ENCODE measurements at places on chromosomes 3 and 15.

DNA sequence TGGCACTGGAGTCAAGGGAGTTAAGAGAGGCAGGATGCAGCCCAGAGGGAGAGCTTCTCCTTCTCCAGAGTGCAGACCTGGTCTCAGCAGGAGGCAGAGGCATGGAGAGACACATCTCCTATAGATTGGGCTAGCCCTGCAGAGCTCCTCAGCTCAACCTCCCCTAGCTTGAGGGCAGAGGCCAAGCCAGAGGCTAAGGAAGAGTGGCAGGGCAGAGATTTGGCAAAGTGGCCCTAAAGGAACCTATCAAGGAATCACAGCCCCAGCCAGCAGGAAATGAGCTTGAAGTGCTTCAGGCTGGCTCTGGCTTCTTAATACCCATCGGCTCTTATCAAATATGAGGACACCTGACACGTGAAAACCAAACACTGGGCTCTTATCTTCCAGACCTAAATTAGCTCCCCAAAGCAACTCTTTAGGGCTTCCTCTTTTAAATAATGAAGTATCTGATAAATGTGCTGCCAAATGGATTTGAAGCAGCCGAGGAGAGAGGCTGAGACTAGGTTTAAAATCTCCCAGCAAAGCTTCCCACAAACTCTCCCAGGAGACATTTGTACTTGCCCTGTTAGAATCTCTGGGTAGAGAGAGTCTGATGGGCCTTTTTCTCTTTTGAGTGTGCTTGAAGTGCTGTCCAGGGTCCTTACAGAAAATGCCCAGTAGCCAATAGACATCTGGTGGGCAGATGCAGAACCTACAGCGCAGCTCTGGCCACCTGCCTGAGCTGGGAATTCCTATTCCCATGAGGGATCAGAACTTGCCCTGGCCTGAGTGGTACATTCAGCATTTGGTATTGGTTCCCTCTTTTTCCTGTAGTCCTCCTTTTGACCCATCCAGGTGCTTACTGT is 271.4 kb downstream of the CLSTN2 start:
- no peak for DNase-seq

- no peak for DNase-seq
Measured at GRCh38 chr3:12246497-12247163, 42.2 kb upstream of the PPARG start.

DNA sequence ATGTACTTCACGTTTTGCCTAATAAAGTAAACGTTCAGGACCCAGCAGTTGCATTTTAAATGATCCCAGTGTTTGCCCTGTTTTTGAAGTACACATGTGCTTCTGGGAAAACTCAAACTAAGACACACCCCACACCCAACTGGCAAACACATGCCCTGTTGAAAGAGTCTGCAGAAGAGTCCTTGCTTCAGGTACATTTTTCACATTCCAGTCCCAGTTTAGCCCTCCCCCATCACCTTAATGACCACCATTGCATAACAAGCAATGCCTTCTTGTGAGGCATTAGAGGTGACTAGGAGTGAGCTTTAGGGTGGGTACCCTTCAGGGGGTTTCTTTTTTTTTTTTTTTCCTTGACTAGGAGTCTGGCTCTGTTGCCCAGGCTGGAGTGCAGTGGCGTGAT is 322.3 kb downstream of the CNTN4 start:
- DNase-seq, result no peak

DNA sequence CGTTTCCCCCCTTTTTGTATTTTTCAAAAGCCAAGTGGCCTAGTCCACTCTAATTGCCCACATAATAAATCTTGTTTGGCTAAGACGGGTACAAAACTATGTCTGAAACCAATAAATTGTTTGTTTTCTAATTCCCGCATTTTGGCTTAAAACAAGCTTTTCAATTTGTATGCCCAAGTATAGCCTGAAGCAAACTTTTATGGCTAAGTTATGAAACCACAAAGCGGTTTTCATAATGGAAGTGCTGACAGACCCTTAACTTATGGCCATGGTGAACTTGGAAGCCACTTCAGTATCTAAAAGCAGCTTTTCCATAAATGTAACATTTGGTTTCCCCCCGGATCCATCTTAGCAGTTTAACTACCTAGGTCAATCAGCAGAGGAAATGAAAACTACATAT is 29.9 kb upstream of the POLR2M start:
- DNase-seq, result no peak

DNA sequence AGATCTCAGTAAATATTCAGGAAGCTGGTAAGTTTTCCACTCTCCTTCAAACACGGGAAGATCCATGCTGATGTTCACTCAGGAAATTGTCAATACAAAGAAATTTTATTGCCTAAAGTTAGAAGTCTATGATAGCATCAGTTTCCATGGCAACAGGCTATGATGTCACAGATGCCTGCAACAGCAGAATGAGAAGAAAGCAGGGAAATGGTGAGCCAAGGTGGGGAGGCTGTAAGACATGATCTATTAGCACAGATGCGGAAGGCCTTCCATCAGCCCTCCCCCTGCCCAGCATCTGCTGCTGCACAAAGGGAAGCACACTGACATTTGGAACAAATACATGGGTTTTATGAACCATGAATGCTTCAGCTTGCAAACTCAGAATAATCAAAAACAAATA is 28.6 kb downstream of the EPHB1 start:
- no peak for DNase-seq

GRCh38 chr15:70132139-70132538 is 34.4 kb upstream of the TLE3 start:
- no peak for DNase-seq

- no peak for DNase-seq
Measured at GRCh38 chr3:135762188-135762856, 203.2 kb upstream of the PPP2R3A start.

DNA sequence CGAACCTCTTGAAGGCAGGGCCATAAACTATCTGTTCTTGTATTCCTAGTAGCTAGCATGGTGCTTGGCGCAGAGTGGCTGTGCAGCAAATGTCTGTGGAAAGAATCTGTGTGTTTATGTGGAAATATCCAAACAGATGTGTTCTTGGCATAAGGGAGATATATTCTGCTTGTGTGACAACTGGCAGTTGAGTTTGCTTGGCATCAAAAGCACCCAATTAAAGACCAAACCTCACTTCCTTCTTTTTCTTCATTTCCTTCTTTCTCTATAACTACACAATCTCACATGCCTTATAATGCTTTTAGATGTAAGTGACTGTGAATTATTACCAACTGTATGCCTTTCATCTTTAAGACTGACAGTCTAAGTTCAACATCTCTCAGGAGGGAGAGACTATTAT is 296.5 kb downstream of the SLC9A9 start:
- no peak for DNase-seq

DNA sequence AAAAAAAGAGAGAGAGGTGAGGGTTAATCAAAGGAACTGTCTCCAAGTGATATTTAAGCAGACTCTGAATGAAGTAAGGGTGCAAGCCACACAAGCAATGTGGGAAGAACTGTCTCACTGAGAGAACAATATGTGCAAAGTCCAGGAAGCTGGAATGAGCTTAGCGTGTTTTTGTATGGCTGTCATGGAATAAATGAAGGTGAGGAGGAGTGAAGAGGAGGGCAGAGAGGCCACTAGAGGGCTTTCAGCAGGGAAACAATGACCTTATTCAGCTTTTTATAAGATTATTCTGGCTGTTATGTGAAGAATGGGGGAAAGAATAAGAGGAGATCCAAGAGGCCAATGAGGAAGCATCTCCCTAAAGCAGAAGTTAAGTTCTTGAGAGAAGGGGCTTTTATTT is 86.9 kb upstream of the COL8A1 start:
- no peak for DNase-seq

DNA sequence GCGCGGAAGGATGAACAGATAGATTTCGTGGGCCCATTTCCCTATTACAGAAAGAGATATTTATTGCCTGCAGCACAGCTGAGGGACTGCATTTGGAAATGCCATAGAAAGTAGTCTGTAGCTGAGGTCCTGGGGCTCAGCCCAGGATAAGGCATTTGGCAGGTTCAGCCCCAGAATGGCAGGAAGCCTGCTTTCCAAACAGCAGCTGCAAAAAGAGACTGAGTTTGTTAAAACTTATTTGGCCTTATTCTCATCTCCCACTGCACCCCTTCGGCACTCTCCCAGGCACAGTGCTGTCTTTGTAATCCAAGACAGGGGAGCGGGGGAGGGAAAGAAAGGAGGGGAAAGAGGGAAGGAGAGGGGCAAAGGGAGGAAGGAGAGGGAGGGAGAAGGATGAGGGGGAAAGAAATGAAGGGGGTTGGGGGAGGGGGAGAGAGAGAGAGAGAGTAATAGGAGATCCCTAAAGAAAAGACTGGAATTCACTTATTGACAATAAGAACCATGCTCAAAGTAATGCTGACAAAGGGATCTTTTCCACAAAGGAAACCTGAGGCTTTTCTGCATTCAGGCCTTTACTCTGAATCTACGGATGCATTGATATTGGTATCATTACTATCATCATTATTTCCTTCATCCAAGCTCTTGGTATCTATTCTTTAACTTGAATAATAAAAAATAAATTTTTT is 94.0 kb upstream of the LRRN1 start:
- DNase-seq, result peak; percentile 34

- DNase-seq, result no peak
Measured at GRCh38 chr3:162555761-162556160, 1059.2 kb downstream of the OTOL1 start.

- no peak for DNase-seq
Measured at GRCh38 chr3:185046164-185046515, 106.7 kb downstream of the C3orf70 start.

- peak; percentile 39 for DNase-seq
Measured at GRCh38 chr15:90959894-90960293, 5.2 kb downstream of the RCCD1 start.

GRCh38 chr15:57423599-57424140 is 47.4 kb downstream of the CGNL1 start:
- no peak for DNase-seq

DNA sequence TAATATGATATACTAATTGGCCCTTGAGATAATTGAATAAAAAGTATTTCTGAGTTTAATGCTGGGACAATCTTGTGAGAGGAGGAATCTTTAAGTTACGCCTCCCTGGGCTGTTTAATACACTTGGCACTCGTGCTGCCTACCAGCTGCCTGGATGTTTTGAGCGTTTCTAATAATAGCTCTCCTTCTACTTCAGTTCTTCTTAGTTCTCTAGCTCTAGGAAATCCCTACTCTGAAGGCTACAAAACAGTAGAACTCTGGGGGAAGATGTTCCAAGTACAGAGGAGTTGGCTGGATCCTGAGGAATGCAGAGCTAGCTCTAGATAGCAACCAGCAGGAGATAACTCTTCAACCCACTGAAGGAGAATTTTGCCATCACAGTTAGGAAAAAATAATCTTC is 3.5 kb downstream of the NAALADL2 start:
- DNase-seq, result no peak

DNA sequence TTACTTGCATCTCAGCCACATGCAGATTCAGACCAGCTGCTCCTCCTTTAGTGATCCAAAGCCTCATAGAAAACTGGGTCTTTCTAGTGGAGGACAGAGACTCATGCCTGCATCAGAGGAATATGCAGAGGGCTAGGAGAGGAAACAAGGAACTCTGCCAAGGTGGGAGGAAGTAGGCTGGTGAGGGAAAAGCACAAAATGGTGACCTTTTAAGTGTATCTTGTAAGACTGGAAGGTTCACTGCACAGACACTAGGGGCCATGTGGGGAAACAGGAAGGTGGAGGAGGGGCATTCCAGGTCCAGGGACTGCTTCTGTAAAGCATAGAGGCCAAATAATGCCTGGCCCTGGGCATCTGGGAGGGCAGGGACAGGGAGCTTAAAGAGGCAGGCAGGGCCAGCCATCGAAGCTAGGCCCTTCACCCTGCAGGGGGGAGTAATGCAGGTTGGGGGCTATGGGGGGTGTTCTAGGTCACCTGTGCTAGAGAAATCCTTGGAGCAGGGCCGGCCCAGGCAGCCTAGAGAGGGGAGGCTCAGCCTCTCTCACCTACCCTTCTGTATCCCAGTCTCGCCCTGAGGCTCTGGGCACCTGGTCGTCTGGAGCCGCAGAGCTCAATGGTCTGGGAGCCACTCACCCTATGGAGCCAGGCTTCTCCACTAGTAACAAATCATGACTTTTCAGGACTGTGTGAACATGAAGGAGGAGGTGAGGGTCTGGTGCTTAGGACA is 117.7 kb downstream of the DNAJB8 start:
- no peak for DNase-seq

DNA sequence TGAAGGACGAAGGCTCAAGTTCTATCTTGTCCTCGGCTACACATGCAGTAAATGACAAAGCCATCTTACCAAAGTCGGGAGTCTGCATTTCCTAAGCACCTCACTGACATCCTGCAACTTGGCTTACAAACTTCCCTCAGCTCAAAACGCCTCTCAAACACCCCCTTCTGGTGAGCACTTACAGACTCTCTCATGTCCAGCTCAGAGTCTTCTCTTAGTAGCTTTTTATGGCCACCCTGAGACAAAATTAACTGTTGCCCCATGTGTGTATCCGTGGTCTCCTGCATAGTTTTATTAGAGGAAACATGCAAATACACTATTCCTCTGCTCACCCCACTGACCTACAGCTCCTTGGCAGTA is 819.7 kb downstream of the FHIT start:
- no peak for DNase-seq

DNA sequence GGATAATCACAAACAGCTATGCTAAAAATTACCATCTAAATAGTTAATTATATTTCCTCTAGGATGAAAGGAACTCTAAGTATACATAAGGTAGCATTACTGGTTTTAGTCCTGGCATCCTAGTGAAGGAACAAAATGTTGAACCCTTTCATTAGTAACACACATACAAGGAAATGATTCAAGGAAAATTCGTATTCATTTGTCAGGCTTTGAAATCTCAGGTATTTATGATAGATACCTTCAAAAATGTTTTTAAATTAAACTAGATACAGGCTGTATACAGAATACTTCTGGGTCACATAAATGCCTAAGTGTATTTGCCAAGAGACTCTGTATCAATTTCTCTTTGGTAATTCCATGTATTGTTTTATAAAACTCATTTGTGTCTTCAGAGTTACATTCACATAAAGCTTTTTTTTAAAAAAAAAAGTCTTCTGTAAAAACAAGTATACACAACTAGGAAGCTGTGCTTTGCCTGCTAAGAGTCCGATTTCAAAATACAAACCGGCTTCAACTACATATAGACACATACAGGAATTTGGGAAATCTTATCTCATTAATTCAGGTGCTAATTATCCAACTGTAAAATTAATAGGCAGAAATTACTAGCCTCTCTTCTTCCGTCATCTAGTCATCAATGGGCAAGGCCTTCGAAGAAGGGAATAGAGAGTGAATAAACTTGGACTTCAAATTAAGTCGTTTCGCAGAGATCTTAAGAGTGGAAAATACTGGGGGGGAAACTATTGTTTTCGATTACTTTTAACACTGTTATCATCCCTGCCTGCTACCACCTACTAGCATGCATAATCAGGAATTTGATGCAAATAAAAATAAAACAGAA is 1.3 kb downstream of the SECISBP2L start:
- DNase-seq, result no peak

DNA sequence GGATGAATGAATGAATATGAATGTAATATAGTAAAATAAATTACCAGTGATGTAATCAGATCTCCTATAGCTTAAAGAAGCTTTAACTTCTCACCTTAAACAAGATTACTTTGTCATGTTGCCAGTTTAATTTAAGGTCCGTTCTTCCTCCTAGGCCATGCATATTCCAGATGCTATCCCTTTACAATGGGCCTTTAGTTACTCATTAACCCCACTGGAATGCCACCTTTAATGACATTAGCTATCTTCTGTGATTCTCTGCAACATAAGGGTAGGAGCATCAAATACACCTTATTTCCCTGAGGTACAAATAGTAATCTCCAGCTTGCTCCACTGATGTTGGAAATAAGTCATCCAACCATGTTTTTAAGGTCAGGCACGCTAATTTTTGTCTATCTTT is 63.0 kb upstream of the TIMP4 start:
- DNase-seq, result no peak
